Thoracic aorta endothelial cell (primary cell): ENCODE measurements at places on chromosomes 3 and 15. TPM values are rescaled to one million over a fixed set of nuclear protein-coding genes. Genes with fewer than 3 reads are reported as not detected.

The ARPIN gene
- total RNA-seq: 12.0 and 16.3 TPM in 2 replicates

The TNNC1 gene
- 0.27 TPM in 1 of 2 replicates, not detected in the other for total RNA-seq

The TTLL13 gene
- total RNA-seq: not detected in 2 replicates

The ANKRD34C gene
- not detected in 2 replicates for total RNA-seq

The TMEM158 gene
- total RNA-seq: 5.3 and 8.8 TPM in 2 replicates
